ENCODE measurements at places on chromosomes 11 and 22.
A peak's percentile ranks its signal among the peaks of the same experiment; 100 is the strongest.

GRCh38 chr11:119671051-119671450 lies 57.9 kb downstream of the NECTIN1 start:
- DNase-seq = no peak

- no peak for DNase-seq
Observed at GRCh38 chr22:26561756-26562417, 28.0 kb downstream of the TPST2 start.

DNA sequence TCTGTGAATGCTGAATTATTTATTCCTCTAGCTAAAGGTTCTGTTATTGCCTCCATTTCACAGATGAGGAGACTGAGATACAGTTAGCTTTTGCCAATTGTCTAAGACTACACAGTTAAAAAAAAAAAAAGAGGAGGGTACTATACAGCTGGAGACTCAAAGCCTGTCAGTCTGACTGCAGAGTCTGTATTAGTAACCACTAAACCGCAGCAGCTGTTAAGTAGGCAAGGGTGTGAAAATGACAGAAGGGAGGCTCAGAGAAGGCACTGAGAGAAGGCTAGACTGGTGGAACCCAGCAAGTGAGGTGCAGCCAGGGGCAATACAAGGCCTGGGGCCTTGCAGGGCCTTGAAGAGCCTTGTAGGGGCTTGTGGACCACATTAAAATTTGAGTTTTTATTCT lies 181.2 kb downstream of the CSNK2A3 start:
- DNase-seq = no peak

GRCh38 chr11:126336138-126336541 lies 19.3 kb upstream of the ST3GAL4 start:
- DNase-seq = no peak

DNA sequence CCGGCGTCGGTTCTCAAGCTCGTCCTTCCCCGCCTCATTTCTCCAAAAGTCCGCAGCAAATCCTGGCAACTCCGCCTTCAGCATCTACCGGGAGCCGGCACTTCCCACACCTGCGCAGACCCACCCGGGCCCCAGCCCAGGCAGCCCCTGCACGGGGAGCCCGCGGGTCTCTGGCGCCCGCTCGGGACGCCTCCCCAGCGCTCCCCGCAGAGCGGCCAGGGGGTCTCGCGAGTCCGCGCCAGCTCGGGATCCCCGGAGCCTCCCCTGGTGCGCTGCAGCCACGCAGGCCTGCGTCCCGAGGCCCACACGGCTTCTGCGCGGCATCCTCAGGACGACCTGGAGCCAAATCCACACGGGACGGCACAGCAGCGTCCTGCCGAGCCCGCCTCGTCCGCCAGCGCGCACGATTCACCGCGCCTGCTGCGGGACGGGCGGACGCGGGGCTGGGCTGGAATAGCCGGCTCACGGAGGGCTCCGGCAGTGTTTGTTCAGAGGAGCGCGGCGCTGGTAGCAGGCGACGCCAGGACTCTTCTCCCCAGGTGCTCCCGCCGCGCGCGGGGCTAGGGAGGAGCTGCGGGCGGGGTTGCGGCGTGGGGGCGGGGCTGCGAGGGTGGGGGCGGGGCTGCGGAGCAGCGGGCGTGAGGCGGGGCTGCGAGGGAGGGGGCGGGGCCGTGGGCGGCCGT lies 816 bp upstream of the PHRF1 start:
- peak; percentile 95 for DNase-seq

DNA sequence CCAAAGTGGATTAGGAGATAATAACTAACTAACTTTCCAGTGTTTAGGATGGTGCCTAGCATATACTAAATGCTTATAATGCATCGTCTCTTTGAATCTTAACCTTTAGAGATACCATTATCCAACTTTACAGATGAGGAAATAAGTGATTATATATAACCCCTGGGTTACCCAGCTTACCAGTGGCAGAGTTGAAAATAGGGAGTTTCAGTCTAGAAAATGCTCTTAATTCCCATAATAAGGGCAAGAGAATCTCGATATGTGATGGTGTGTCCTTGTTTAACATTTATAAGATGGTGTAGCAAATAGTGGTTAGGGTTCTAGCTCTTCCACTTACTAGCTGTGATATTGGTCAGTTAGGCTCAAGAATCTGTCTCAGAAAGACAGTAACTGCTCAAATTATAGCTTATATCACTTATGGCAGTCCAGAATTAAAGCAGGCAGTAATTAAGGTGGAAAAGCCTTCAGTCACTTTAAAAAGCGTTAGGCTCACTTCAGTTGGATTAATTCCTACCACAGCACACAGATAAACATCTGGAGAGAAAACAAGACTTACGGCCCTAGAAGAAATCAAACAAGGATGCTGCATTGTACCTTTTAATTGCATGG lies 6.3 kb downstream of the XBP1 start:
- DNase-seq = no peak

DNA sequence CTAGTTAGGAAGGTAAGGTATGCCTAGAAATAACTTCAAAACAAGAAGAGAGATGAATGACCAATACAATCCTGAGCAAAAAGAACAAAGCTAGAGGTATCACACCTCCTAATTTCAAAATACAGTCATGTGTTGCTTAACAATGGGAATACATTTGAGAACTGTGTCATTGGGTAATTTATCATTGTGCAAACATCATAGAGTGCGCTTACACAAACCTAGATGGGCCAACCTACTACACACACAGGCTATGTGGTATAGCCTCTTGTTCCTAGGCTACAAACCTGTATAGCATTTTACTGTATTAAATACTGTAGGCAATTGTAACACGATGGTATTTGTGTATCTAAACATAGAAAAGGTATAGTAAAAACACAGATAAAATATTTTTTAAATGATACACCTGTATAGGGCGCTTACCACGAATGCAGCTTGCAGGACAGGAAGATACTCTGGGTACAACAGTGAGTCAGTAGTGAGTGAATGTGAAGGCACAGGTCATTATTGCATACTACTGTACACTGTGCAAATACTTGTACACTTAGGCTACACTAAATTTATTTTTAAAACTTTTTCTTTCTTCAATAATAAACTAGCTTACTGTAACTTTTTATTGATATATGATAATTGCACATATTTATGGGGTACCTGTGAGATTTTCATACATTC lies 48.2 kb downstream of the STK33 start:
- DNase-seq = no peak

DNA sequence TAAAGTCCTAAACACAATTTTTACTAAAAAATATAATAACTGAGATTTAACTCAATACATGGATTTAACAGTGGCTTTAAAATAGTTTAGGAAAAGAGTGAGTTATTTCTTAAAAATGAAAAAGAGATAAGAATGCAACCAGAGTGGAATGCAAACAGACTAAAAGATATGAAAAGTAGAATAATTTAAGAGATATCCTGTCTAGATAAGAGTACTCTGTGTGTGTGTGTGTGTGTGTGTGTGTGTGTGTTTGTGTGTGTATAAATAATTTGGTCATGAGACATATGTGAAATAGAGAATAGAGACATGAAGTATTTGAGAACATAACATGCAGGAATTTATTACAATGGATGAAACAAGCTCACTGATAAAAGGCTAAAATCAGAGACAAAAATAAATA lies 986.9 kb upstream of the CHORDC1 start:
- no peak for DNase-seq

DNA sequence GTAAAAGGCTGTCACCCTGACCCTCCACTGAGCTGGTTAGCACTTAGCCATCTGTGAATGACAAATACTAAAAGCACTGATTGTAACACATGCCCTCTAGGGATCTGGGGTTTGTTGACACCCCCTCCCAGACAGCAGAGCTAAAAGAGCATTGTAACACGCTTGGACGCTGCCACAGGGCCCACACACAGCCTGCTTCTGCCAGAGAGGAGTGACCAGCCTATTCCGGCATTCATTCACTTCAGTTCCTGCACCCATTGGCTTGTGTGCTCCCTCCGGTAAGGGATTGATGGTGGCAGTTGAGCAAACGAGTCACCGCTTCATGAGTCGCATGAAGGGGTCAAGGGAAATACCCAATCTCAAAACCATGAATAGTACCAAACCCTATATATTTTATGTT lies 15.8 kb downstream of the OR10D3 start:
- DNase-seq = no peak

GRCh38 chr11:132588366-132588765 lies 943.9 kb downstream of the OPCML start:
- no peak for DNase-seq

GRCh38 chr11:113668255-113668654 lies 37.9 kb downstream of the TMPRSS5 start:
- DNase-seq = no peak

DNA sequence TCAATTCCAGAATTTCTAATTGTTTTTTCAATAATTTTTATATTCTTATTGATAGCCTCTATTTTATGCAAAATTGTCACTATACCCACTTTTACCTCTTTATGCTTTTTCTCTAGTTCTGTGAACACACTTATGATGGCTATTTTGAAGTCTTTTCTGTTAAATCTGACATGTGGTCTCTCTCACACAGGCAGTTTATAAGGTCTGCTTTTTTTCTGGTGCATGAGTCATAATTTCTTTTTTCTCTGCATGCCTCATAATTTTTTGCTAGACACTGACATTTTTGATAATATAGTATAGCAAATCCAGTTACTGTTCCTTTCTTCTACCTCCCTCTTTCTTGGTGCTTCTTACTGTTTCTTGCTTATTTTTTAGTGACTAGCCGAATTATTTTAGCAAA lies 36.0 kb downstream of the ZBTB44 start:
- DNase-seq = no peak

DNA sequence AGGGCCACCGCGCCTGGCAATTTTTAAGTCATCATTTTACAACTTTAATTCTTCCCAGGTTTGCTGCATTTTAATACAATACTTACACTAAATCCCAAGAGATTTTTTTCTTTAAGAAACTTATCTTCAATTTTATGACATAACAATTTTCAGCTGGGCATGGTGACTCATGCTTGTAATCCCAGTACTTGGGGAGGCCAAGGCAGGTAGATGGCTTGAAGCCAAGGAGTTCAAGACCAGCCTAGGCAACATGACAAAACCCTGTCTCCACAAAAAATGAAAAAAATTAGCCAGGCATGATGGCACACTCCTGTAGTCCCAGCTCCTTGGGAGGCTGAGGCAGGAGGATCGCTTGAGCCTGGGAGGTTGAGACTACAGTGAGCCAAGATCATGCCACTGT lies 38.8 kb downstream of the CLDN25 start:
- no peak for DNase-seq

DNA sequence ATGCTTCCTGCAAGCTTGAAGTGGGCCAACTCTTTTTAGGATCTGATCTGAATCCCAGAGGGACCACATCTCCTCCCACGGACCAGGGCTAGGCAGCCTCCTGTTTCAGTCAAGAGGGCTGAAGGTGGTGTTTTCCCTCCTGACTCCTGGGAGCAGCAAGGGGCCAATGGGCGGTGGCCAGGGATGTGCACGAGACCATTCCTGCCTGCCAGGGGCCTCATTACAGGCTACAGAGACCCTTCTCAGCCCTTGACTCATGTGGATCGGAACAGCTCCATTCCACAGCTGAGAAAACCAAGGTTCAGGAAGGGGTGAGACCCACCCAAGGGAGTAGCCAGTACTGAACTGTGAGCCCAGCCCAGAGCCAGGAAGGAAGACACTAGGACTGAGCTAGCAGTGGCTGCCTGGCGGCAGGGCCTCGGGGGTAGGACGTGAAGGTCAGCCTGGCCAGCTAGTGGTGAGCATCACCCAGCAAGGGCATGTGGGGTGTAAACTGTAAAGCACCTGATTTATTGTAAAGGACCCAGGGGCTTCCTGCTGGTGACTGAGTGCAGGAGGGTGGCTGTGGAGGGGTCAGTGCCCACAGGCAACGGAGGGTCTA lies 3.4 kb upstream of the P2RY6 start:
- no peak for DNase-seq

- DNase-seq = no peak
Observed at GRCh38 chr11:64438986-64439771, 80.2 kb downstream of the RPS6KA4 start.

- DNase-seq = no peak
Observed at GRCh38 chr22:25570486-25570885, 6.0 kb downstream of the GRK3 start.

DNA sequence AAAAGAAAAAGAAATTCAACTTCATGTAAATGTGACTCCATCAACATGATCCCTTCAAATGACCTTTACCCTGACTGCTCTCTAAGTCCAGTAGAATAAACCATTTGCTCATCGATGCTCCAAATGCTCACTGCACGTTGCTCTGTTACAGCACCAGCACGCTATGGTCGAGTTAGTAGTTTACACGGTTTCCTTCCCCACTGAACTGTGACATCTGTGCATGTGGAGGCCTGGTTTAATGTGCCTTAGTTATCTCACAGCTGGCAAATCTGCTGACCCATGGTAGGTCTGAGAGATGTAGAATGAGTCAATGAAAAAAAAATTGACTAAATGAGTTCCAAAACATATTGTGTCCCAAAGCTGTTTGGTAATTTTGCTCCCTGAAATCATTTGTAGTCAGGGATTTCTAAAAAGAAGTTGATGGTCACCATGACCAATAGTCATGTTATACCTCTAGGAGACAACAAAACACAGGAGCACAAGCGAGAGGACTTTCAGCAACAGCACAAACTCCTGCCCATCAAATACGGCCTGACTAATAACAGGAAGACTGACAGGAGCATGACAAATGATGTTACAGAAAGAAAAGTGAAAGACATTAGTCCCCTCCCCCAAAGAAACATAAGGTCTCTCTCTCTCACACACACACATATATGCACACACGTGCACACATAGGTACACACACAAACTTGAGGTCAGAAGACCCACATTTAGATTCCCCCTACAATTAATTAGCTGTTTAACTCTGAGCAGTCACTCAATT lies 624.5 kb downstream of the OPCML start:
- DNase-seq = no peak

DNA sequence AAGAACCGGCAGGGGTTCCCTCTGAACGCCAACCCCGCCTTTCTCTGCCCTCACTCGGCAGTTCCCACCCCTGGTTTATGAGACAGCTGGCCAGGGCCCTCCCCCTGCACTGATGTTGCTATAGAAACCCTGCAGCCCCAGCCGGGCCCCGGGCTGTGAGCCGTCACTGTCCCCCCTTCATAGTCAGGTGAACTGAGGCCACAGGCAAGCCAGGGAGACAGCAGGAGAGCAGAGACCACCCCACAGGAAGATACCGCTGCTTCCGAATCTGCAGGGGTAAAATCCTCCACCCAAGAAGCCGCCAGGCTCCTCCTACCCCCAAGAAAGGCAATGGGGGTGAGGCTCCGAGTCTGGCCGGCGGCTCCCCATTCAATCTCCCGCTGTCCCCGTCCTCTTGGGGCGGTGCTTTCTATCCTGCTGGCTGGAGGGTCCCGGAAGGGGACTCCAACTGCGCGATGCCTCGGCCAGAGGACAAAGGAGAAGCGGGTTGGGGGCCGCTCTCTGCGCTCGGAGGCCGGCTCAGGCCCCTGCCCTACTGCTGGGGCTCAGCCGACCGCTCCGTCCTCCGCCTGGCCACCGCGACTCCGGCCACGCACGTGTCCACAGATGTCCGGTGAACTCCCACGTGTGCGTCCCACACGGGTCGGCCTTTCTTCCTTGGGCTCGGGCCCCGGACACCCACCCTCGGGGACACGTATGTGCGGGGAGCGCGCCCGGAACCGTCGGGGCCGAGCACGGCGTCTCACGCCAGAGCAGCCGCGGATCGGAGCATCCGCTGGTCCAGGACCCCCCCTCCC lies 587 bp downstream of the SLC25A22 start:
- DNase-seq = peak; percentile 44

- no peak for DNase-seq
Observed at GRCh38 chr11:3669128-3669527, 2.1 kb downstream of the CHRNA10 start.

- no peak for DNase-seq
Observed at GRCh38 chr22:37176464-37177061, 11.5 kb downstream of the C1QTNF6 start.

Measured in NCI-H1930 (cell line).